Muscle of arm (tissue), 14 donors: ENCODE measurements at places on chromosomes 7 and 10.

GRCh38 chr7:104074529-104074928 is 85.1 kb upstream of the RELN start:
- DNase-seq = no peak

DNA sequence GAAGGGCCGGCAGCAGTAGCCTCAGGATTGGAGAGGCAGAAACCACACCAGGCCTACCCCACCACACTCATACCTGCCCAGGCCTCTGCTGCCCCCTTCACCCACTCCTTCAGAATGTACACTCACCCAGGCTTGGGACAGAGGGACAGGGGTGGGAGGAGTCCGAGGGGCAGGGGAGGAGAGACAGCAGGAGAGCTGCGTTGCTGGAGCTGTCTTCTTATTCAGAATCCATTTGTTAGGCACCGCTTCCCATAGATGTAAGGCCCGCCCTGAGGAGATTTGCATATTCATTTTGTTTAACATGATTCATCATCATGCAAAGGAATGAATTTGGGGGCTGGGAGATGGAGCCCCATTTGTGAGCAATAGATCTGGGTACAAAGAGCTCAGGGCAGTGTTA is 156.7 kb downstream of the CDH23 start:
- no peak for DNase-seq

- DNase-seq = no peak
These were observed 165.1 kb downstream of the TNS3 start for GRCh38 chr7:47416492-47417480.

- no peak for DNase-seq
These were observed 68.3 kb downstream of the CREB5 start for GRCh38 chr7:28480595-28480994.

- no peak for DNase-seq
These were observed 46.3 kb downstream of the GOLGA7B start for GRCh38 chr10:97895915-97896314.
